Activated CD4-positive, alpha-beta T cell treated with anti-CD3 and anti-CD28 coated beads for 36 hours (primary cell): ENCODE measurements at places on chromosomes 2 and 18. TPM values are rescaled to one million over a fixed set of nuclear protein-coding genes. Genes with fewer than 3 reads are reported as not detected.

The IL1F10 gene
- total RNA-seq = not detected

The CD207 gene
- total RNA-seq = not detected

The STPG4 gene
- 0.14 TPM for total RNA-seq

The ALPP gene
- total RNA-seq = not detected

The COL5A2 gene
- 0.32 TPM for total RNA-seq

The PCGF1 gene
- total RNA-seq = 21.7 TPM

The COL4A4 gene
- not detected for total RNA-seq

The GLI2 gene
- total RNA-seq = not detected

The HOXD1 gene
- not detected for total RNA-seq

The GKN2 gene
- total RNA-seq = not detected

The IL1A gene
- 6.6 TPM for total RNA-seq

The EVX2 gene
- not detected for total RNA-seq
